ENCODE measurements at places on chromosomes 4 and X.

GRCh38 chr4:8010618-8011017 lies 71.0 kb upstream of the AFAP1 start:
- DNase-seq: peak; percentile 100

DNA sequence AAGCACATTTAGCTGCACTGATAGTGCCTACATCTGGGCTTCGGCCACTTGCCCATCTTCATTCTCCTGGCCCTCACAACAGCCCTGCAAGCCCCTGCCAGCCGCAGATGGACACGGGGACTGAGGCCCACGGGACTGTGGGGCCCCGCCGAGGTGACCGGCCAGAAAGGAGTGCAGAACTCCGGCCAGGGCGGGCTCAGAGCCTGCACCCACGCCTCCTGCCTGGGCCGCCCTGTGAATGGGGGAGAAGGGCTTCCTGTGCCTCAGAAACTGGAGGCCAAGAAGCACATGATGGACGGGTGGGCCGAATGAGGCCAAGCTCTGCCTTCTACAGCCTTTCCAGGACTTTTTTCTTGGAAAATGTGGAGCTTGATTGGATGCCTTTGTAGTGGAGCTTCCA lies 35.7 kb upstream of the HGFAC start:
- no peak for DNase-seq

- peak; percentile 94 for DNase-seq
Observed at GRCh38 chr4:6746721-6747293, 30.8 kb downstream of the BLOC1S4 start.

- DNase-seq: no peak
Observed at GRCh38 chr4:3827616-3828492, 61.7 kb downstream of the ADRA2C start.

GRCh38 chr4:41358647-41359421 lies 102.1 kb downstream of the UCHL1 start:
- DNase-seq: no peak

DNA sequence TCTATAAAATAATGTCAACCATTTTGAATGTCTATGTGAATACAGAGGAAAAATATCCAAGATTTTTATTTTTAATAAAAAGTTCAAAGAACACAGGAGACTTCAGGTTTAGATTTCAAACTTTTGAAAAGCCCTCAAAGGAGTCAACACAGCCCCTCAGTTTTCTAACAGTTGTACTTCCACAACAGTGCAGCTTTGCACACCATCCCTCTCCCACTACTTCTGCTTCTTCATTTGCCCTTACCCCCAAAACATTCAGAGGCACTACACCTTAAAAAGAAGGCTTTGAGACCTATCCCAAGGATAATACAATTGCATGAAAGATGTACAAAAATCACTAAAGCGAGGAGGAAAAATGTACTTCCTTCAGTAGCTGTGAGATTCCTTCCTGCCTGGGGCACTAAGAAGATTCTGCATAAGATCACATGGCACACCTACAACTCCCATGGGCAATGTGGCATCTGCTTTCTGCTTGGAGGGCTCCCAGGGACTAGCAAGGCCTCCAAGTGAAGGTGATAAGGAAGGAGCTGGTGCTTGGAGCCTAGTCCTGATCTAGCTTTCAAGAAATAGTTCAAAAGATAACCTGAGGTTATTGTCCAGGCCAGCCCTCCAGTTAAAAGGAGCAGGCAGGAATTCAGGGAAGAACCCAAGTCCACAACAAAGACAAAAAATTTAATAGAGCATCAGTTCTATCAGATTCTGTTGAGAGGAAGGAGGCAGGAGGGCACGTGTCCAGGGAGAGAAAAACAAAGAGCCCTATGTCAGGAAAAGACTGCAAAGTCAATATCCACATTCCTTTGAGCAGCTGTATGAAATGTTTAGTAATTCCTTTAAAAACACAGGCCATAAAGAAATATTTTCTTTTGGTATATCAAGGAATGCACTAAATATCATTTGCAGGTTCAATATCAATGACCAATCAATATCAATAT lies 19.1 kb downstream of the ARAP2 start:
- DNase-seq: no peak

DNA sequence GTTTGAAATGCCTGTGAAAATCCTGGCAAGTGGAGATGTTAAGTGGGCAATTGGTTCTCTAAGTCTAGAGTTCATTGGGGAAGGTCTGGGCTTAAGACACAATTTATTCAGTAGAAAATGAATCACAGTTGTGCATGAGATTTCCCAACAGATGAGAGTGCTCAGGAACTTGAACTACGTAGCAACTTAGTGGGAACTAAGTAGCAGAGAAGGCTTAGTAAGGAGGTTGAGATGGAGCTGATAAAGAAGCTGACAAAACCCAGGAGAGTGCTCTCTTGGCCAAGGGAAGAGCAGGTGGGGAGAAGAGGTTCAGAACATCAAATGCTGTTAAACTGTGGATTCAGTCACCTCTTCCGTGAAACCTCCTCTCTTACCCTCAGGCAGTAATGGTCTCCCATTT lies 33.0 kb downstream of the AFF1 start:
- DNase-seq: no peak

DNA sequence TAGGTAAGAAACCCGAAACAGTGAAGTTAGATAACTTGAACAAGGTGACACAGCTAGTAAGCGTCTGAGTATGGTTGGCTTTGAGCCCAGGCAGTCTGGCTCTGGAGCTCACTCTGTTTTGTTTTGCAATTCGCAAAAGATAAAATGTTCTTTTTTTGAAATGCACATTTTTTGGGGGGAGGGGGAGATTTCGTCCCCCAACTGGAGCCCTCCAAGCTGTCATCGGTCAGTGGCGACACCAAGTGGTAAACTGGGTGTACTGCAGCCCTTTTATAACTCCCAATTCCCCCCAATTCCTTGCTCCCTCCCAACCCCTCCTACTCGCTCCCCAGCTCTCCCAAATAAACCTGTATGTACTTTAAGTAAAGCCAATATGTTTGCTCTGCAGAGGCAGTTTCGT lies 2.8 kb upstream of the CLCN5 start:
- DNase-seq: peak; percentile 34

DNA sequence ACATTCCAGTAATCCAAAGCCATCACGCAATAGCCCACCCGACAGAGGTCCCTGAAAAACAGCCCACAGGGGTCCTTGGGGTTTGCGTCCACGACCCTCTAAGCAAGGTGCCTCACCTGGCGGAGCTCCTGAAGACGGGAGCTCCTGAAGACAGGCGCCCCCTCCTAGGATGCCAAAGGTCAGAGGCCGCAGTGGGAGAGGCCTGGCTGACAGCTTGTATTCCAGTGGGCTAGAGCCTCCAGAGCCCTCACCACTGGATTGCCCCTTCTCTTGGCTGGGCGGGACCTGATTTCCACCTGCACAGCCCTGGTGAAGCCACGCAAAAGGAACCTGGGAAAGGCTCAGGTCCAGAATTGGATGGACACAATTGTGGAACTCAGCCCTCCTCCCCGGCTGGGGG lies 29.7 kb upstream of the WFS1 start:
- no peak for DNase-seq

GRCh38 chr4:140344621-140345020 lies 28.8 kb upstream of the SCOC start:
- no peak for DNase-seq

- DNase-seq: no peak
Observed at GRCh38 chrX:114930227-114930626, 87.2 kb downstream of the IL13RA2 start.

GRCh38 chr4:79107014-79107413 lies 167.8 kb upstream of the PAQR3 start:
- DNase-seq: no peak

GRCh38 chrX:70769659-70770227 lies 138.8 kb downstream of the TEX11 start:
- no peak for DNase-seq

DNA sequence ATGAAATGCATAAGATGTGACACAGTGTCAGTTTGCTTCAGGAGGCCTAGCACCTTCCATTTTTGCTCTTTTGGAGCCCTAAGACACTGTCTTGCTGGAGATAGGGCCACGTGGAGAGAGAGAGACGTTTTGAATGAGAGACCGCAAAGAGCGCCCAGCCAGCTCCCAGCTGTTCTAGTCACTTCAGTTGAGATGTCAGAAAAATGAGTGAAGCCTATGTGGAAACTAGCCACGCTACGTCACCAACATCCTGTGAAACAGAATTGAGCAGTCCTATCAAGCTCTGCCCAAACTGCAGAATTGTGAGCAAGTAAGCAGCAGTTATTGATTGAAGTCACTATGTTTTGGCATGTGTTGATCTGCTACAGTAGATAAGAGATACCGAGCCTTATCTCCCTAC lies 13.1 kb downstream of the GPR82 start:
- DNase-seq: no peak

Measured in NCI-H2081 (cell line).